ENCODE measurements at places on chromosomes 2 and 18.

DNA sequence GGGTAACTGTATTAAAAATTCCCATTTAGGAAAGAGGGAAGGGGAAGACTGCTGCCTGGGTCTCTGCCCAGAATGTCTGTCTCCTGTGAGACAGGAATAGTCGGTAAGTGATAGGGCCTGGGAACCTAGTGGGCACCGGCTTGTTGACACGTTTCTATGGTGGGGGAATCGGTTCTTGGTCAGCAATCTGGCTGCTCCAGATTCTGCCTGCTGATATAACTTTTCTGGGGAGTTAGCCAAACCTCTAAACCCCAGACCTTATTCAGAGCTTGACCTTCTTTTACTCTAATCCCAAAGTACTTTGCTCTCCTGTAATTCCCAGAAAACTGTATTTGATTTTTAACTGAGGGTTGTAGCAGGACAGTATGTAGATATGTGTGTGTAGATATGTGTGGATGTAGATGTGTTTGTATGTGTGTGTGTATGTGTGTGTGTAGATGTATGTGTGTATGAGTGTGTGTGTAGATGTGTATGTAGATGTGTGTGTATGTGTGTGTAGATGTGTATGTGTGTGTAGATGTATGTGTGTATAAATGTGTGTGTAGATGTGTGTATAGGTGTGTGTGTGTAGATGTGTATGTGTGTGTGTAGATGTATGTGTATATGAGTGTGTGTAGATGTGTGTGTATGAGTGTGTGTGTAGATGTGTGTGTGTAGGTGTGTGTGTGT is 61.8 kb upstream of the TXNDC2 start:
- DNase-seq: no peak

- DNase-seq: no peak
Observed at GRCh38 chr2:168272225-168272624, 24.8 kb upstream of the STK39 start.

DNA sequence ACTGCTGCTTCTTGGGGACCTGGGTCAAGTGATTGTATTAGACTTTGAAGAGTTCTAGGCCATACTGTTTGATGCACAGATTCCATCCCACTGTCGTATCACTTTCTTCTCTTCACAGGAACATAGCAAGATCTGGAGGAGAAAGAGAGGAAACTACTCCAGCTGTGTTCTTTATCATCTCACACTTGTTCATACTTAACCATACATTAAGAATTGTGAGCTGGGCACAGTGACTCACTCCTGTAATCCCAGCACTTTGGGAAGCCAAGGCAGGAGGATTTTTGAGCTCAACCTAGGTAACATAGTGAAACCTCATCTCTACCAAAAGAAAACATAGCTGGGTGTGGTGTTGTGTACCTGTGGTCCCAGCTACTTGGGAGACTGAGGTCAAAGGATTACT is 111.7 kb downstream of the PARD3B start:
- no peak for DNase-seq

GRCh38 chr18:56066524-56067213 is 478.7 kb upstream of the TCF4 start:
- no peak for DNase-seq

DNA sequence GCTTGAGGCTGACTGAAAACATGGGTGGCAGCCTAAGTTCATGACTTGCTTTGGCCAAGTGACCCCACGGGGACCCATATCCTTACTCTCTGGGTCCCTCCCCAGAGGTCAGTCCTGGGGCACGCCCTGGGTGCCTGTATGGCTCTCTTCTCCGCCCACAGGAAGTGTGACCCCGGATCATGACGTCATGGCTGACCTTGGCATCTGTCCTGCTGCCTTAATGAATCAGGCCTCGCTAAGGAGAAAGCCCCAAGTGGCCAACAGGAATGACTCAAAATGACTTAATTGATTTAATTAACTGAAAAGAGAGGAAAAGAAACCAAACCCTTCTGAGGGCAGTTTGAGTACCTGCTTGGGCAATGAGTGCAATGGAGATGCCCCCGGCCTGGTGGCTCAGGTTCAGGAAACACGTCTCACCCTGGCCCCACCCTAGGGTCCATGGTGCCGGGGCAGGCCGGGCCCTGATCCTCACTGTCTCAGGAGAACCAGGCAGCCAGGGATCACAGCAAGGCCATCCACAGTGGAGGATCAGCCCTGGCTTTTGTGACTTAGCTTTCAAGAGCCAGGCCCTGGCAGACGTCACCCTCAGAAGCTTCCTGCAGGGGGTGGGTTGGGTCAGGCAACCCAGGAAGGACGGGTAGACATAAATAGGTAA is 112.0 kb downstream of the CYP26B1 start:
- no peak for DNase-seq

GRCh38 chr2:42331569-42332284 is 29.3 kb downstream of the COX7A2L start:
- no peak for DNase-seq

DNA sequence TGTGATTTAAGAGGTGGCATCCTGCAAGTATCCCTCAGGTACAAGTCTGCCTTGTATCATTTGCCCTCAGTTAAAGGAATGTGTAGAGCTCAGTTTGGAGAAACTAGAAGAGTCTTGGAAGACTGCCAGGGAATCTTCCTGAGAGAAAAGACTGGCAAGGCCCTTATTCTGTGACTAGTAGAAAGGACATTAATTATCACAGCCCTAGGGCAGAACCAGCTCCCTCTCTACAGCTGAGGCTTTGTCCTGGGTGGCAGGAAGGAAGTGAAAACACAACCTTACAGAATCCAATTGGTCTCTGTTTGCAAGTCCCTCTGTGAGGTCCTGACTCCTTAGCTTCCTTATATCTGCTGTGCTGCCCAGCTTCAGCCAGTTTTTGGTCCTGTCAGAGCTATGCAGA is 385.9 kb upstream of the CYRIA start:
- no peak for DNase-seq

- no peak for DNase-seq
Observed at GRCh38 chr2:100778637-100779450, 41.1 kb upstream of the NPAS2 start.

GRCh38 chr2:32377928-32378327 is 21.1 kb downstream of the BIRC6 start:
- DNase-seq: no peak

- no peak for DNase-seq
Observed at GRCh38 chr2:238456970-238457926, 30.5 kb downstream of the ASB1 start.

DNA sequence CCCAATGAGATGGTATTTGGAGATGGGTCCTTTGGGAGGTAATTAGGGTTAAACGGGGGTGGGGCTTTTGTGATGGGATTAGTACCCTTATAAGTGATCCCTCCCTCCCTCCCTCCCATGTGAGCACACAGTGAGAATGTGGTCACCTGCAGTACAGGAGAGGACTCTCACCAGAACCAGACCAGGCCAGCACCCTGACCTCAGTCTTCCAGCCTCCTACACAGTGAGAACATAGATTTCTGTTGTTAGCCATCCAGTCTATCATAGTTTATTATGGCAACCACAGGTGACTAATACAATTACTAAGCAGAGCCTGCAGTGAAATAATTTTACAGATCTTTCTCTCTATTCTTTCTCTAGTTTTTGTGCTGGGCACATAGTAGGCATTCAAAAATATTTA is 137.7 kb upstream of the PKDCC start:
- DNase-seq: no peak

DNA sequence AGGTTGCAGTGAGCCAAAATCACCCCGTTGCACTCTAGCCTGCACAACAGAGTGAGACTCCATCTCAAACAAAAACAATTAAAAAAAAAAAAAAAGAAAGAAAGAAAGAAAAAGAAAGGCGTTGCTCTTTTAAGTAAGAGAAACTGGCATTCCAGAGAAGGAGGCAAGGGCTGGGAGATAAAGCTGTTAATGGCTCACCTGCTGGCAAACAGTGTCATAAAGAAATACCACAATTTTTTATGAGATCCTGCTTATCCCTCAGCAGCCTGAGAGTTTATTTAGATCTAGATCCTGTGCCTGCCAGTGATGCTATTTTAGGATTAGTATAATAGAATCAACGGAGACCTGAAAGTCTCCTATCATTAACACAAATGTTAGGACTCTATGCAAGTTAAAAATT is 16.3 kb downstream of the SLC19A3 start:
- DNase-seq: no peak

GRCh38 chr18:74790451-74790850 is 192.8 kb downstream of the ZNF407 start:
- DNase-seq: no peak

GRCh38 chr2:240287011-240287410 is 146.6 kb upstream of the OTOS start:
- no peak for DNase-seq

DNA sequence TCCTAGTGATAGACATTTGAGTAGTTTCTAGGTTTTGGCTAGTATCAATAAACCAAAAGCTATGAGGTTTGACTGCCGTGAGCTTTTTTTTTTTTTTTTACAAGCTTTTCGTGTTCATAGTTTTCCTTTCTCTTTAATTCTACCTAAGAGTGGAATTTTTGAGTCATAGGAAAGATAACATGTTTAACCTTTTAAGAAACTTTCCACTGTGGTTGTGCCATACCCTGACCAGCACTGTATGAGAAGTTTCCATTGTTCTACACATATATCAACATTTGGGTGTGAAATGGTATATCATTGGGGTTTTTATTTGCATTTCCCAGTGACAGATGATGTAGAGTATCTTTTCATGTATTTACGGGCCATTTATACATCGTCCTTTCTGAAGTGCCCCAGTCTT is 31.7 kb downstream of the UBE2F start:
- no peak for DNase-seq

DNA sequence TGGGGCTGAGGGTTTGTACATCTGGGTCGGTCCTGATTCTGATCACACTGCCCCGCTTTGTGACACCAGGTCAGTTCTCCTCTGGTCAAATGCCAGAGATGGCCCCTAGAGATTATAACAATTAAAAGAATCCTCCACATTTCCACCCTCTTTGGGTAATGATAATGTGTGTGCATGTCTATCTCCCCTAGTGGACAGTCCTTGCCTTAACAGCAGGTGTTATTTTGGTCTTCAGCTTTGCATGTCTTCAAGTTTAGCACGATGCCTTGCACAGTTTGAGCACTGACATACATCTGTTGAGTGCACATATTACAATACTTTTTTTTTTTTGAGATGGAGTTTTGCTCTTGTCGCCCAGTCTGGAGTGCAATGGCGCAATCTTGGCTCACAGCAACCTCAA is 25.7 kb upstream of the COX7A2L start:
- no peak for DNase-seq

- no peak for DNase-seq
Observed at GRCh38 chr2:98572676-98573075, 35.6 kb downstream of the COA5 start.

- DNase-seq: no peak
Observed at GRCh38 chr2:98604547-98604946, 3.8 kb downstream of the COA5 start.

- DNase-seq: no peak
Observed at GRCh38 chr18:31268985-31269406, 49.0 kb upstream of the DSG1 start.

- DNase-seq: no peak
Observed at GRCh38 chr2:205579335-205579734, 103.0 kb upstream of the NRP2 start.

DNA sequence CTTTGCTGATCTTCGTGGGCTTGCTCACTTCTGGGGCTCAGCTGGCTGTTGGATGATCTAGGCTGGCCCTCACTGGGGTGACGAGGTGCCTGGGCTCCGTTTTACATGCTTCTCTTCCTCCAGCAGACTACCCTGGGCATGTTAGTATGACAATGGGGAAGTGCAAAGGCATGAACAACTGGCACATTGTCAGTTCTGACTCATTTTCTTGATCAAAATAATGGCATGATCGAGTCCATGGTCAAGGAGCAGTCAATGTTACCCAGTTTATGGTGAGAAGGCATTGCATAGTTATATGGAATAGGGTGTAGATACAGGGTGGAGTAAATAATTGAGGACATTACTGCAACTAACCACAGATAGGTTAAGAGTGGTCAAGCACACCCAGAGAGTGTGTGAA is 10.0 kb upstream of the UPP2 start:
- no peak for DNase-seq

DNA sequence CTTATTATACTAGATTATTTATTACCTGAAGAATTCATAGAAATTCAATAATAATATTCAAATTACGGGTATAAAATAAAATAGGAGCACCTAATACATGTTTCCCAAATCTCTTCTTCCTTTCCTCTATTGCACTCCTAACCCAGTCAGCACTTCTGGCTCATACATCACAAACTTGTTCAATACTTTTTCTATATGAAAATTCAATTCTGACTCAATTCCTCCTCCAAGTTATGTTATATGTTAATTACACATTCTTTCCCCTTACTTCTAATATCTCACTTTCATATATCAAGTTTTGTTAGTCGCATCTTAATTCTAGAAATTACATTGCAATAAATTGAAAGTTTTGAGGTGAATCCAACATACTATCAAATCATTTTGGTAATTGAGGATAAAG is 17.9 kb upstream of the COL3A1 start:
- DNase-seq: no peak

DNA sequence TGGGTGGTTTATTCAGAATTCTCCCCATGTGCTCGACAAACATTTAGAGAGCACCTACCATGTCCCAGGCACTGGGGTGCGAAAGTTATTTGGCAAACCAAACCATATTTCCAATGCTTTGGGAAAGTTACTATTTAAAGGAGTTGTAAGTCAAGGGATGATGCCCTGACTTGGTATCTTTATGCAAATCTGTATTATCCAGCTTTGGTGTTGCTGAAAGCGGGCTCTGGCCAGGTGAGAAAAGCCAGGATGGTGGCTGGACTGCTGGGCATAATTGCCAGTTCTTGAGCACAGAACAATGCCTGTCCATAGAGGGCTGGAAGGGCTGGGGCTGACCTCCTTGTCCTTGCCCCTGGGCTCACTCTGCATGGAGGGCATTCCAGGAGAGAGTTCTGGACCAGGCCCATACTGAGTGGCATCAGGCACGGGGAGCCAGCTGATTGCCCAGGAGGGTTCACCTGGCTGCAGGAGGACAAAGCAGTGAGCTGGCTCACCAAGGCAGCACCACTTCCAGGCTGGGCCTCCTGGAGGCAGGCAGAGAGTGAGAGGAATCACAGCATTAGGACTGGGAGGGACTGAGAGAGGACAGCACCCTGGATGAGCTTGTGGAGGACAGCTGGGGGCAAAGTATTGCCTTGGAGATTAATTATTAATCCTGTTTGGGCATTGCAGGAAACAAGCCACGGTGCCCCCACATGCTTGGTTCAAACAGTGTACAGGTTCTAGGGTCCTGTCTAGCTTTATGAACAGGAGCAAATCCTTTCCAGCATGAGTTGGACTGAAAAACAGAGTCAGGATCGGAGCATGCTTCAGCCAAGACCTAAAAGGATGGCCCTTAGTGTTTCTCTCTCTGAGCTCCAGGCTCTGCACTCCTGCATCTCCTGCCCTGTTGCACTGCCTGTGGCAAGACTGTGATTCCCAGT is 7.1 kb downstream of the KHK start:
- no peak for DNase-seq

- DNase-seq: no peak
Observed at GRCh38 chr18:11497585-11497984, 111.8 kb upstream of the SLC35G4 start.

GRCh38 chr2:120291401-120292311 is 39.0 kb downstream of the RALB start:
- DNase-seq: no peak

All from activated naive CD8-positive, alpha-beta T cell treated with anti-CD3 and anti-CD28 coated beads, Interleukin-2, amount 50 U/mL, for 16 hours (primary cell).